ENCODE measurements at places on chromosomes 3 and 15. TPM values are rescaled to one million over a fixed set of nuclear protein-coding genes. Genes with fewer than 3 reads are reported as not detected.
A peak's percentile ranks its signal among the peaks of the same experiment; 100 is the strongest.

DNA sequence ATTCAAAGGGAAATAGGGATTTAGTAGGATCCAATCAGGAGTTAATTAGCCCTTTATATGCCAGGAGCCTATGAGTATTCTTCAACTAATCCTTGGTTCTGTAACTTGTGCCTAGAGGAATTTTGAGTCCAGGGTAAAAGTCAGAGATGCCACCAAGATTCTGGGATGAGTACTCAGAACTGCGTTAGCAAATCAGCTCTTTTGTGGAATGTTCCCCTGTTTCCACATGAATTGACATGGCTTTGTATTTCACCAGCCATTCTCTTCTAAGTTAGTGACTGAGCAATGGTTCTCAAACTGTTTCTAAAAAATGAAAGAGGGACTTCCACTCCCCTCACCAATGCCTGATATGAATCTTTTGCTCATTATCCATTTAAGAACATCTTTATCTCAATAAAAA lies 508.7 kb downstream of the SOX2 start:
- DNase-seq, result no peak

DNA sequence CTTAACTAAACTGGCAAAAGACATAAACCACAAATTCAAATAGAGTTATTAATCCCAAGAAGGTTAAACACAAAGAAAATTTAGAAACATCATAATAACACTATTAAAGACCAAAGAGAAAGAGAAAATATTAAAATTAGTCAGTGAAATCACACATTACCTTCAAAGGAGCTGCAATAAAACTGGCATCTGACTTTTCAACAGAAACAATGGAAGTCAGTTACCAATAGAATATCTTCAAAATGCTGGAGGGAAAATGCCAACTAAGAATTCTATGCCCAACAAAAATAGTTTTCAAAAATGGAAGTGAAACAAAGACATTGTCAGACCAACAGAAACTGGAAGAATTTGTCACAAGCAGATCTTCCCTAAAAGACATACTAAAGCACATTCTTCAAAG lies 68.7 kb upstream of the RNF7 start:
- DNase-seq, result no peak

- DNase-seq, result no peak
Measured at GRCh38 chr3:99863588-99863987, 45.9 kb downstream of the CMSS1 start.

- no peak for DNase-seq
Measured at GRCh38 chr15:26974120-26974780, 3.3 kb downstream of the GABRG3 start.

DNA sequence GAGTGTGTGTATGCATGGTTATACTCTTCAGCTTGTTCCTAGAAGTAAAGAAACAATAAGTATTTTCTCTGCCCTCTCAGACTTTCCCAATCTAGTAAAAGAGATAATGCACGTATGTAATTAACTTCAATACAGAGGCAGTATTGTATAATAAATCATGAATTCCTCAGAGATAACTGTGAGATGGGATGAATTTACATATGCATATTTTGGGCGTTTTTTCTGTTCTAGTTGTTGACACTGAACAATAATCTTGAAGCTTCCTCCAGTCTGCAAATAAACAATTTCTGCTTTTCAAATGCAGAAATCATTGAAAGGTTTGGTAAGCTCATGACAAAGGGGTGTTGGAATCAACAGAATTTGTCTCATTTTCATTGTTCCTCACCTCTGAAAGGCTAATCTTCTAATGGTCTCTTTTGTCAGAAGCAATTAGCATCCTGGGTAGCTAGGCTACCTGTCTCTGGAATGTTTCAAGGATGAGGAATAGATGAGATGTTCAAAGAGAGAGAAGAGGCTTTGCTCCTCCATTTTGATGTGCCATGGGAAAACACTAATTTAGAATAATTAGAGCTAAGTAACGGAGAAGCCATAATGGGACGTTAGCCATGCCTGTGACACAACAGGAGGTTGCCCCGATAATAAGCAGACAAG lies 43.3 kb upstream of the SIAH2 start:
- no peak for DNase-seq

DNA sequence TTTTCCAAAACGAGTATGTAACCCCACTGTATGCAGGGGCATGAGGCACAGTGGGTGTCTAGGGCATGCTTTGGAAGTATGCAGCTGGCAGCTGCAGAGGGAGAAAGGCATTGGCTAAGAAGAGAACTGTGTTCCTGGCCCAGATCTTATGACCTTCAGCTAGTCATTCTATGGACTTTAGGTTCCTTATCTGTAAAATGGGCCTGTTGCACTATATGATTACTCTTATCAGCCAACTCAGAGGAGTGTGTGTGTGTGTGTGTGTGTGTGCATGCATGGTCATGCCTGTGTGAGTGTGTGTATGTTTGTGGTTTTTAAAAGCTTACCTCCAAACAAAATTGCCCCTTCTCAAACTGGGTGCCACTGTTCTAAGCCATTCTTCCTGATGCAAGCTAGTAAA lies 27.4 kb upstream of the CHST2 start:
- no peak for DNase-seq

DNA sequence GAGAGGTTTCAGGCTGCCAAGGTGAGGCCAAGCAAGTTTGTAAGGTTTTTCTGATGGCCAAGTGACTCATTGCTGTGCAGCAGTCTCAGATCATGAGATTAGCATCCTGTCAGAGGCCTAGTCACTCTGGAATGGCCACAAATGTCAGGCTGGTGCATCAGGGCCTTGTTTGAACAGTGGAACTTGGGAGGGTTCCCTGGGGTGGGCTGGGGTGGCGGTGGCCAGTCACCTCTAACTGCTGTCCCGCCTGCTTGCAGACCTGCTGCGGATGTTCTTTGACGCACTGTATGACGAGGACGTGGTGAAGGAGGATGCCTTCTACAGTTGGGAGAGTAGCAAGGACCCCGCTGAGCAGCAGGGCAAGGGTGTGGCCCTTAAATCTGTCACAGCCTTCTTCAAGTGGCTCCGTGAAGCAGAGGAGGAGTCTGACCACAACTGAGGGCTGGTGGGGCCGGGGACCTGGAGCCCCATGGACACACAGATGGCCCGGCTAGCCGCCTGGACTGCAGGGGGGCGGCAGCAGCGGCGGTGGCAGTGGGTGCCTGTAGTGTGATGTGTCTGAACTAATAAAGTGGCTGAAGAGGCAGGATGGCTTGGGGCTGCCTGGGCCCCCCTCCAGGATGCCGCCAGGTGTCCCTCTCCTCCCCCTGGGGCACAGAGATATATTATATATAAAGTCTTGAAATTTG lies 2.8 kb upstream of the FAM131A start:
- no peak for DNase-seq

GRCh38 chr3:139020868-139021234 lies at the start of gene PRR23B:
PRR23B (minus strand) TSS chr3:139020926; CDS start chr3:139020661, 265 bp downstream.
- DNase-seq, result no peak

- DNase-seq, result no peak
Measured at GRCh38 chr3:81909796-81910195, 148.4 kb upstream of the GBE1 start.

DNA sequence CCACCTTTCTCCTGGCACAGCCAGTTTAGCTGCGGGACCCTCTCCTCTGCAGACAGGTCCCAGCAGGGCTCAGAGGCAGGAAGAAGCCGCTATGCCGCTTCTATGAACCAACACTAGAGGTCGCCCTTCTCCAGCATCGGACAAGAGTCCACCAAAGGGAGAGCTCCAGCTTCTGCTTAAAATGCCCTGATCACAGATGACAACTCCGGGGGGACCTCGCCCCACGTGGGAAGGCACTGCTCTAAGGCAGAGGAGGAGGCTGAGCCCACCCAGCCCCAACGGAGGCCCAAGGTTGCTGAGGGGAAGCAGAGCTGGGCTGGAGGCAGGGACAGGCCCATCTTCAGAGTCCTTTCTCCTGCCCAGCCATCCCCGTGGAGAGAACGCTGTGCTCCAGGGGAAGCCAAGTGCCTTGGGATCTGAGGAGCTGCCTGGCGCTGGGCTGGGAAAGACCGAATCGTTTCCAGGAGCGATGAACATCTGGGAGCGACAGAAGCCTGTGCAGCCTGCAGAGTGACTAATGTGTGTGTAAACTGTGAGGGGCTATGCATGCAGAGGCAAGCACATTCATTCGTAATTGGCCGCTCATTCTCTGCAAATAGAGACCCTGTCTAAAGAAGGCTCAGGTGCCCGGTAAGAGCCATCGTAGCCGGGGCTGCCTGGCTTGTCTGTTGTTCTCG lies 43.5 kb upstream of the BDH1 start:
- DNase-seq, result peak; percentile 52

DNA sequence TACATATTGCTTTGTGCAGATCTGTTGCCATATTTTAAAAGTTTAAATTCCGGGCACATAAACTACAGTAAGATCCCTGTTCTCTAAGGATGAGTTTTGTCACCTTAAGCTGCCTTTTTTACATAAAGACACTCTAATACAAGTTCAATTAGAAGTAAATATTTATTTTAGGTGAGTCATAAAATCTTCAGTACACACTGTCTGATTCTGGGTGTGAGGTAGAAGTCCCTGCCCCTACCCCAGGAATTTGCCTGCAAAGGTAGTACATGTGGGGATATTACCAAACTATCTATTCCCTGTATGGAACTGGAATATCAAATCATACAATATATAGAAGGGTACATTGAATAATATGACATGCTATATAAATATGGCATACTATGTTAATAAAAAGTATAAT lies 6.3 kb downstream of the SCG3 start:
- DNase-seq, result no peak

- no peak for DNase-seq
Measured at GRCh38 chr3:37493485-37494080, 319.2 kb upstream of the LRRFIP2 start.

- DNase-seq, result no peak
Measured at GRCh38 chr3:161066930-161067329, 38.2 kb downstream of the B3GALNT1 start.

The IGSF10 gene
- 1.7 TPM for polyA plus RNA-seq

The SGO1 gene
- 9.4 TPM for polyA plus RNA-seq

The TIMP4 gene
- polyA plus RNA-seq, result 0.92 TPM

All from right renal cortex interstitium (tissue), 3 donors.